Cardiac septum (tissue), 1 donor: ENCODE measurements at places on chromosomes 11 and 22. TPM values are rescaled to one million over a fixed set of nuclear protein-coding genes. Genes with fewer than 3 reads are reported as not detected.

GRCh38 chr11:46533396-46534100 is 60.3 kb downstream of the AMBRA1 start:
- DNase-seq: no peak

- DNase-seq: no peak
Observed at GRCh38 chr11:103067118-103067517, 24.8 kb downstream of the DCUN1D5 start.

The HSPB2 gene
- 59.9 TPM for total RNA-seq

GRCh38 chr11:131064373-131064991 is 148.2 kb upstream of the SNX19 start:
- no peak for DNase-seq

DNA sequence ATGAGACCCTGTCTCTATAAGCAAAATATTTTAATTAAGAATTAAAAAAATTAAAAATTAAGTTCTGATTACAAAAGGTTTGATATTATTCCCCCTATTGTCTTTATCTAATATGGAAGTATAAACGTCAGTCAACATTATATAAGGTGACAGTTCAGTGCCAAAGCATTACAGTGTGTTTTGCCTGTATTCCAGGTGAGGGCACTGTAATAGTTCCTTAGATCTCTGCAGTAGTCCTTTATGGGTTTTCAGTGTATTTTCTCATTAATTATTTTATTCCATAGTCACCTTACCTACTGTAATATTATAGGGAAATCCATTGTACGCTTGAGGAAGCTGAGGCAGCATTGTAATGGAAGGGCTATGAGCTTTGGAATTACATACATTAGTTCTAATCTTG is 33.0 kb downstream of the FAR1 start:
- DNase-seq: no peak

GRCh38 chr22:21641789-21642583 is at the start of gene SDF2L1:
Gene SDF2L1 (plus strand): TSS chr22:21642302. CDS start chr22:21642337, 35 bp downstream.
- DNase-seq: peak; percentile 99
